ENCODE measurements at places on chromosomes 13 and 19.

DNA sequence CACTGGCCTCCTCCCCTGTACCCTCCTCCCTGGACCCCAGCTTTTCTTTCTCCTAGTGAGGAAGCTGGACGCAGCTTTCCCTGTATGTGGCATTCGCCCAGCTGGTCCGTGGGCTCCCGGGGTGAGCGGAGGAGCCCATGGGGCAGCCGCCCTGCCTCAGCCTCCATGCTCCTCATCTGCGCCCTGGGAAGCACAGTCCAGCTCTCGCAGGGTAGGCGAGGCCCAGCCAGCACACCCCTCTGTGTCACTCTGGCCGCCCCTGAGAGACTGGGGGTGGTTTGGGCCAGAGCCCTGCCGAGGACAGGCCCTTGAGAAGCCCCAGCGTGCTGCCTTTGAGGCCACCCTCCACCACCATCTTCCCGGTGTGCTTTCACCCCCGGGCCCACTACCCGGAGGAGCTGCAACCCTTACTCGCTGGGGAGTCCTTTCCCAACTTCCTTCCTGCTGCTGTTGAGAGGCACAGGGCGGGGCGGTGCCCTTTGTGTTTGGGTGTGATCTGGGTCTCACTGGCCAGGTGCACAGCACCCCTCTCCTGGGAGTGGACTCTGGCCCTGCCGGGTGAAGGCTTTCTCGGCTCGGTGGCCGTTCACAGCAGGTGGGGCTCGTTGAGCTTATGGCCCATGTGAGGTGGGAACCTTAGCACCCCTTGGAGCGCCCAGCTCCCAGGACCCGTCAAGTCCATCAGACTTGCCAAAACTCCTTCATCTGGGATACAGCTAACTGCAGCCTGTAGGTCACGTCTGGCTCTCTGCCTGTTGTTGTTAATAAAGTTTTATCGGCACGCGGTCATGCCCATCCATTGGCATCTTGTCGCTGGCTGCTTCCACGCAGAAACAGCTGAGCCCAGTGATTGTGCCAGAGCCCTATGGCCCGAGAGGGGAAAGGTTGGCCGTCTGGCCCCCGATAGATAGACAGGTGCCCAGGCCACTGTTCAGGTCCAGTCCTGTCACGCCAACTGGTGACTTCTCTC, 3.2 kb downstream of the NCLN start:
- DNase-seq, result no peak

- DNase-seq, result peak; percentile 20
Measured at GRCh38 chr13:87677496-87678371, 6.6 kb downstream of the SLITRK5 start.

- DNase-seq, result no peak
Measured at GRCh38 chr13:95030821-95031343, 270.4 kb downstream of the ABCC4 start.

DNA sequence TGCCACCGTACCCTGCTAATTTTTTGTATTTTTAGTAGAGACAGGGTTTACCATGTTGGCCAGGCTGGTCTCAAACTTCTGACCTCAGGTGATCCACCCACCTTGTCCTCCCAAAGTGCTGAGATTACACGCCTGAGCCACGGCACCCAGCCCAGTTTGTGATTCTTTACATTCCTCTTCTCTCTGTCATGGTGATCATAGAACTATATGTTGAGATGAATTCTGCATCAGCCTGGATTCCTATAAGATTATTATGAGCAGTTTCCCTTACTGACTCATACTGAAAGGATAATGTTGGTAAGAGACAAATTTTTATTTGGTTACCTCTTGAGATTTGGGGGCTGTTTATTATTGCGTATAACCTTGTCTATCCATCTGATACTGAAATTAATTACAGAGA, 121.5 kb upstream of the CSNK1A1L start:
- DNase-seq, result no peak

DNA sequence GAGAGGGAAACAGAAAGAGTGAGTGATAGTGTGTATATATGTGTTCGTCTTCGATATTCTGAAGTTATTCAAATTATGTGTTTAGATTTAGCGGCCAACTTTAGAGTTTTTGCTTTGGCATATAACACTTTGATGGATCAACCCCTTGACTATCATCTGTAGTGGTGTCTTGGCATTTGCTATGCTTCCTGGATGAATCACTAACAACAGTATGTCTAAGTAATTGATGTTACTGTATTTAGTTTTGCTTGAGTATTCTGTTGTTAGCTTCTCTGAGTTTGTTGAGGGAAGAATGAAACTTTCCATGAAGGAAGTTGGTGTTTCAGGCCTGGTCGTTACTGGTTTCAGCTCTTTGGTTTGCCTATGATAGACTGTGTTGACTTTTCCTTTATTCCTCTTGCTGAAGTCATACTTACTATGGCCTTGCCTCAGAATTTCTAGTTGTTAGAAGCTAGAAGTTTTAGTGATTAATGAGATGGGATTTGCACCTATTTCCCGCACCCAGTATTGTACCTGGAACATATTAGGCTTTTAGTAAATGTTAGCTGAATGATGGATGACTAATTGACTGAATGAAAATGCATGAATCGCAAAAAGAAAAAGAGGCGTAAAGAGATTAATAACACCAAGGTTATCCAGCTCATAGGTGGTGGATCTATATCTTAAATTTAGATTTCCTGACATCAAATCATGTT, 20.7 kb downstream of the NDFIP2 start:
- DNase-seq, result no peak

- DNase-seq, result no peak
Measured at GRCh38 chr13:37313372-37313771, 207.9 kb upstream of the CSNK1A1L start.

GRCh38 chr19:46211201-46211881, 18.2 kb upstream of the IGFL1 start:
- DNase-seq, result no peak

GRCh38 chr13:40399756-40400155, 266.7 kb downstream of the FOXO1 start:
- no peak for DNase-seq

DNA sequence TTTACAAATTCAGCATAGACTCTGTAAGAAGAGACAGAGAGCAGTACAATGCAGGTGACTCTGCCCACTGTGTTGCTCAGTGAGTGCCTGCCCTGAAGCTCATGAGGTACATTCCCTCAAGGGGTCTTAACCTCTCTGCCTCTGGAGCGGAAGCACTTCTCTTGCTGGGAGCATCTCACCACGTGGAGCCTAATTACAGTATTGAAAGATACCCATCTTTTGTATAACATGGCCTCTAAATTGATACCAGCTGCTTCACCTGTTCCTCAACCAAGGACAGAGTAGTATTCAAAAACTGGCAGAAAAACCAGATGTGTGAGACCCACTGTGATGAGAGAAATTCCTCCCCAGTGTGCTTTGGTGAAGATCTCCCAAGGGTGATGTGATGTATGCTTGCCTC, 77.1 kb downstream of the SACS start:
- no peak for DNase-seq

GRCh38 chr13:60019119-60019993, 144.4 kb downstream of the DIAPH3 start:
- DNase-seq, result peak; percentile 65

GRCh38 chr13:103335241-103335640, 269.0 kb upstream of the SLC10A2 start:
- DNase-seq, result no peak

DNA sequence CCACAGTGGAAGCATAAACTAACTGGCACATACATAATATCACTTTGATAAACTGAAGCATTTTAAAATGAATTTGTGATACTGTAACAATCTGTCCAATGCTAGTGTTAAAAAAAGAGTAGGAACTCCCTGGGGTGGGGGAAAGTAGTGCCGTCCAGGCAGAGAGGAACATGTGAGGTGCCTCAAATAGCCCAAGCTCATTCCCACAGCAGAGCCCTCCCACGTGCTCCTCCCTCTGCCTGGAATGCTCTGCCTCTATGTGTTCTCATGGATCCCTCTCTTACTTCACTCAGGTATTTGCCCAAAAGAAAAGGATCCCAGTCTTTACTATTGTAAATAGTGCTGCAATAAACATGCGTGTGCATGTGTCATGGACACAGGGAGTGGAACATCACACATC, 188.1 kb downstream of the NHLRC3 start:
- DNase-seq, result no peak

GRCh38 chr13:95420501-95420900, 119.2 kb upstream of the ABCC4 start:
- peak; percentile 68 for DNase-seq

GRCh38 chr13:90502153-90502552, 845.3 kb upstream of the MIR17HG start:
- no peak for DNase-seq

DNA sequence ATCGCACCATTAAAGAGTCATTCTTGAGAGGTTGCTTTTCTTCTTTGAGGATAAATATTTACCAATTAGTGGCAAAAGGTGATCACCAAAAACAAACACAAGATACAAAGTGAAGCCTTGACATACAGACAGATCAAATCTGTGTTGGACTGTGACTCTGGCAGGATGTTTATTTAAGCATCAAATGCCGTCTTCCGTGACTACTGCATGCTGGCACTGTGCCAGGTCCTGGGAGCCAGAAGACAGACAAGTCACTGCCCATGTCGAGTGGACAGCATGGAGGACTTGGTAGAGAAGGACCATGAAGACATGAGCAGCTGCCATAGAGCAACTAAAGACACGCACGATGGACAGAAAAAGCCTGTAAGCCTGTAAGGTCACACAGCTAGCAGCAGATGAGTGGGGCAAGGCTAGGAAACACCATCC, 92.8 kb upstream of the FARP1 start:
- no peak for DNase-seq

GRCh38 chr13:21663197-21663596, 7.7 kb upstream of the FGF9 start:
- DNase-seq, result no peak

DNA sequence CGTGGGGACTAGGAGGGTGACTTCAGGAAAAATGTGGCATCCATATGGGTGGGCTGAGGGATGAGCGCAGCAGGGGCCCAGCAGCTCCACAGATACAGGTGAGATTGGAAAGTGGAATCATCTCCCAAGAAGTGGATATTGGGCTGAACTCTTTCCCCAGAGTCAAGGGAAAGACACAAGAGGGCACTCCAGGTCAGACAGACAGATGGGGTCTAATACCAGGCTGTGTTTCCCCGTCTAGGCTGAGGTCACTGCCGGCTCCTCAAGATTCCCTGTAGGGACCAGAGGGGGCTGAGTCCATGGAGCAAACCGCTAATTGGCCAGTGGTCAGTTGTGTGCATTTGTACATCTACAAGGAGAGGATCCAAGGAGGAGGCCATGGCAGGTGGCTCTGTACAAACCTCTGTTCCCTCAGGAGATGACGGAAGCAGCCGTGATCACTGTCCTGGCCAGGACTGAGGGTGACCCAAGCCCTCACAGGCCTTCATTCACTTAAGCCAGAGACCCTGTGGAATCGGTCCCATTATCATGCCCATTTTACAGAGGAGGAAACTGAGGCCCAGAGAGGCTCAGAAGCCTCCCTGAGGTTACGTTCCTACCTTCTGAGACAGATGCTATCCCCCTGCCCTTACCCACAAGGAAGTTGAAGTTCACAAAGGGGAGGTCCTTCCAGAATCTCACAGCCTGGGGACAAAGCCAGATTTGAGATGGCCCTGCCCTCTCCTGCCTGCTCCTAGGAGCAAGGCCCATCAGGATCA, 14.9 kb upstream of the IGLON5 start:
- DNase-seq, result peak; percentile 49

DNA sequence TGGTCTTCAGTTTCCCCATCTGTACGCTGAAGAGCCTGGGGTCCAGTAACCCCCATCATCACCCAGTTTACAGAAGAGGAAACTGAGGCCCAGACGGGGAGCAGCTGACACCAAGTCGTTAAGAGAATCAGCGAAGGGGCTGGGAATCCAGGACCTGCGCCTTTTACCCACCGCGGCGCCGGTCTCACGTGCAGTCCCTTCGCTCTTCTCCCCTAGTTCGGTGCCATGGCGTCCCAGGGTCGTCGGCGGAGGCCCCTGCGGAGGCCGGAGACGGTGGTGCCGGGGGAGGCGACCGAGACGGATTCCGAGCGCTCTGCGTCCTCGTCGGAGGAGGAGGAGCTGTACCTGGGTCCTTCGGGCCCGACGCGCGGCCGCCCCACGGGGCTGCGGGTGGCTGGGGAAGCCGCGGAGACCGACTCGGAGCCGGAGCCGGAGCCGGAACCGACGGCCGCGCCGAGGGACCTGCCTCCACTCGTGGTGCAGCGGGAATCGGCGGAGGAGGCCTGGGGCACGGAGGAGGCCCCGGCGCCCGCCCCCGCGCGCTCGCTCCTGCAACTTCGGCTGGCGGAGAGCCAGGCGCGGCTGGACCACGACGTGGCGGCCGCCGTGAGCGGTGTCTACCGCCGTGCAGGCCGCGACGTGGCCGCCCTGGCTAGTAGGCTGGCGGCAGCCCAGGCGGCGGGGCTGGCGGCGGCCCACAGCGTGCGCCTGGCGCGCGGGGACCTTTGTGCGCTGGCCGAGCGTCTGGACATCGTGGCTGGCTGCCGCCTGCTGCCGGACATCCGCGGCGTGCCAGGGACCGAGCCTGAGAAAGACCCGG, 698 bp downstream of the BLOC1S3 start:
- peak; percentile 82 for DNase-seq

- no peak for DNase-seq
Measured at GRCh38 chr13:40456397-40456953, 210.0 kb downstream of the FOXO1 start.

GRCh38 chr19:15696654-15697194, 23.8 kb downstream of the CYP4F12 start:
- no peak for DNase-seq

GRCh38 chr19:8537099-8537498, 23.1 kb upstream of the ZNF414 start:
- no peak for DNase-seq

DNA sequence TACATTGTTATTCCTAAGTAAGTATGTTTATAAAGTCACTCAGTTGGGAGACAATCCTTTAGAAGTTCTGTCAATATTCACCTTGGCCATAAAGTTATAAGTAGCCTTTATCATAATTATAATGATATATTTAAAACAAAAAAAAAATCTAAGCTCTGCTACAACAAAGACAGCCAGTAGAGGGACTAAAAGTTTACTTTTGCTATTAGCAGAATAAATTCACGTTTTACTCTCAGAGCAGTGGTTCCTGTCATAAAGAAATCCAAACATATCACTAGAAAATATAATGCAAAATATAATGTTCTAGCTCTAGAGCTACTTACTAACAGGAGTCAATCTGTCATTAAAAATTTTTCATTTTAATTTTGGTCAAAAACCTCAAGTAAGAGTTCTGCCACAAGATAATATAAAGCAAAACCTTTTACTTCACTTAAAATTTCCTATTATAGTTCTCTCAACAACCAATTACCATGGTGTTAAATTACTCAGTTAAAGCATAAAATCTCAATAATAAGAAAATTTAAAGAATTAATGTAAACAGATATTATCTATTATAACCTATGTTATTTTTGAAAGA, 17.7 kb downstream of the INTS6 start:
- DNase-seq, result peak; percentile 68

DNA sequence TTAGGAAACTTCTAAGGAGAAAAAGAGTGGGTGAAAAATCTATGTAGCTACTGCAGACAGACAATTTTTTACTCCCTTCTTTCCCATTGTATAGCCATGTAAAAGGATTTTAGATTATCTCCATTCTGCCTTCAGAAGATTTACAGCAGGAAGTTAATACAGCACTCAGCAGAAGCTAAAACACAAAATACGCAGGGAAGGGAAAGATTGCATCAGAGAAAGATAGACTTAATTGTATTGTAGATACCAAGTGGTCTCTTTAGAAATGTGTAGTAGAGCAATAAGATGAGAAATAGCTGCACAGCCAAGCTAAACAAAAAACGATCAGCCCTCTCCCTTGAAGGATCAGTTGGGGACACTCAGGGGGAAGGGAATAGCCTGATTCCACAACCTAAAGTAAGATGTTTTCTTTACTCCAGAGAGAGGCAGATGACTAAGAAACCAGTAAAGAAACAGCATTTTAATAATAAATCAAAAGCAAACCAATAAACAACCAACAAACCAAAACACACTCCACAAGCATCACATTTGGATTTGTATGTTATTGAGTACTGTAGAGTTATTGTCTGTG, 236.7 kb upstream of the SLITRK1 start:
- no peak for DNase-seq
